ENCODE measurements at places on chromosomes 5 and 9.

- DNase-seq: no peak
Observed at GRCh38 chr9:111832449-111832848, 37.7 kb upstream of the SHOC1 start.

DNA sequence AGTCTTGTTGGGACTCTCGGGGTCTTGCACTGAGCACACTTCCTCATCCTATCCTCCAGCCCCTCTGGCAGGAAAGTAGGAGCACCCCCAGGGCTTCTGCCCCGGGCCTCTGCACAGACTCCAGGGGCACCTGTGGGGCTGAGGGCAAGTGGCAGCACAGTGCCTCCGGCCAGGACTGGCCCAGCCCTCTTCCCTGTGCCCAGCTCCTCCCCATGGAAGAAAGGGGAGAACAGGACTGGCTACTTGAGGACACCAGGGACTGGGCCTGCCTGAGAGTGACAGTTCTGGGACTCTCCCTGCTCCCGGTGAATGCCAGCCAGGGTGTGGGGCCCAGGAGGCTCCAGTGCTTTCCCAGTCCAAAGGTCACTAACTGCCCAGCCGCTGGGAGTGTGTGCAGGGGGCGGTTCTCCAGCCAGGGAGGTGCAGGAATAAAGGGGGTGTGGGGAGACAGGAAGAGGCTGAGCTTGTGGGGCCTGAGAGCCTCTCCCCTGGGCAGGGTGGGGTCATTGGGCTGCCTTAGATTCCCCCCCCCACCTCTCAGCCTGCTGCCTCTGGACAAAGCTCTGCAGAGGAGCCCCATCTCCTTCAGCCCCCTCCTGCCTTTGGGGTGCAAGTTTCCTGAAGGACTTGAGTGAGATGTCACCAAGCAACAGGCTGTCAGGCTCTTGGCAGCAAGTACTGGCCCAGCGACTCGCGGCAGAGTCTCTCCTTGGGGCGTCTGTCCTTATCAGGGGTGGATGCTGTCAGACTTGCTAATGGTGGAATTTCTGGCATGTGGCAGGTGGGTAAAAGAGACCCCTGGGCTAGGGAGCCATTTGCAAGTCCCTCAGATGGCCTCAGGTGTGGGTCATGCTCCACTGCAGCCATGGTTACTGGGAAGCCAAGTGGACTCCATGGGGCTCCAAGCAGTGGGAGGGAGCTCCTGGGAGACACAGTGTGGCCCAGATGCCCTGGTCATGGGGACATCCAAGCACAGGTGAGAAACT, 19.1 kb upstream of the JADE2 start:
- DNase-seq: peak; percentile 61

- DNase-seq: no peak
Observed at GRCh38 chr5:33934176-33934575, 2.0 kb upstream of the RXFP3 start.

GRCh38 chr9:74729136-74729695, 158.5 kb downstream of the TRPM6 start:
- DNase-seq: no peak

- DNase-seq: no peak
Observed at GRCh38 chr5:180401229-180401907, 48.2 kb upstream of the GFPT2 start.

GRCh38 chr9:87725900-87726709, at the start of gene CTSL:
Gene CTSL (plus strand): TSS chr9:87726119. CDS start chr9:87727604, 1,485 bp downstream.
- DNase-seq: peak; percentile 44

DNA sequence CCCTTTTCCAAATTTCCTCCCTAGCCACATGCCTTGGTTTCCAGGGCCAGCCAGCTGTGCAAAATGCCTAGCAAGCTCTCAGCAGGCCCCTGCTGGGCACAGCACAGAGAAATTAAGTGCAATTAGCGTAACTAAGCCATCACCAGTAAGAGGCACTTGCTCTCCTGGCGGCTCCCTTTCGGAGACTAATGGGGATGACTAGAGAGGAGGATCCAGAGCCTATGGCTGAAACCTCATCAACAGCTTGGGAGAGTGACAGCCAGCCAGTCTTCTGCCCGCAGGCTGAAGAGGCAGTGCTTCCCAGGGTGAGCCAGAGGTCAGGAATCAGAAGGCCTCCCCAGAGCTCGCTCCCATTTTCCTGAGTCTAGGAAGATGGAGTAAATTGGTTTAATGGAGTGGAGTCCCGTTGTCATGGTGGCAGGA, 108.4 kb downstream of the KCNIP1 start:
- DNase-seq: no peak

- no peak for DNase-seq
Observed at GRCh38 chr5:108788142-108788541, 40.4 kb downstream of the FER start.

DNA sequence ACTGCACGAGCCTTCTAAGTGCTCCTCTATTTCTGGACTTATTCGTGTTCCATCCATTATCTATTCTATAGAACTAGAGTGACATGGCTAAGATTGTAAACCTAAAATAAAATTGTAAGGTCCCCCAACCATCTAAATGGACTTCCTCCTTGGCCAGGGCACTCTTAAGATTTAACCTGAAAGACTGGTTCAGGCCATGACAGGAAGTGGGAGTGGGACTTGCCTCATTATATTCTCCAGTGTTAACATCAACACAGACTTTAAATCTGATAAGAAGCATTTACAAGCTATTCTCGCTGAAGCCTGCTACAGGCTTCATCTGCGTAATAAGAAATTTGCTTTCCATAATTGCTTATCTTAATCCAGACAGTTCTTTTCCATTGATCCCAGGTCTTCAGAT, 117.0 kb downstream of the SSBP2 start:
- peak; percentile 23 for DNase-seq

- no peak for DNase-seq
Observed at GRCh38 chr5:127838661-127839060, 135.5 kb downstream of the CCDC192 start.

DNA sequence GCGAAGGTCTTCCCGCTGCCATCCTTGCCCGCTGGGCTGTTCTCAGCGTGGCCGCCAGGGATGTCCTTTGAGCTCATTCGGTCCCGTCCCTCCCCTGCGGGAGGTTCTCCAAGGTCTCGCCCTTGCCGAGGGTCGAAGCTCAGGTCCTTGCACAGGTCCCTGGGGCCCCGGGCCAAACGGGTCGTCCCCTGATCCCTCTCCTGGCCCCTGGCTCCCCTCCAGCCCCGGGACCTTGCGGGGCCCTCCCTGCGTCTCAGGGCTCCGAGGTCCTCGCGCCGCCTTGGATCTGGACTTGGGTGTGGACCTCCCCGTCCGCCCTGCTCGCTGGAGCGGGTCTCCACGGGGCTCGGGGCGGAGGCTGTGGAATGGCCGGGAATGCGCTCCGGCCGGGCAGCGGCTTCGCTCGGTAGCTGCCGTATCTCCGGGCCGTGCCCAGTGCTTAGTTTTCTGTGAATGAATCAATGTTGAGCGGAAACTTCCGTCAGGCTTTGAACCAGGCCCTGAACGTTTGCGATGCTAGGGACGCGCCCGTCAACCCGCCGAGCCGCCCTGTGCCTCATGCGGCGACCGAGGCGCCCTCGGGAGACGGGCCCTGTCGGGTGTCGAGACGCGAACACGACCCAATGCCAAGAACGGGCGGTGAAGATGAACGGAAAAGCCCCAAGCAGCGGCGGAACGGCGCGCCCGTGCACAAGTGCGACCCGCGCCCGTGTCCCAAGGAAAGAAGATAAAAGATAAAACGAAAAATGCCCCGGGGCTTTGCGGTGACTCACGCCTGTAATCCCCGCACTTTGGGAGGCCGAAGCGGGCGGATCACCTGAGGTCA, 780 bp downstream of the RNU6ATAC start:
- DNase-seq: peak; percentile 6

DNA sequence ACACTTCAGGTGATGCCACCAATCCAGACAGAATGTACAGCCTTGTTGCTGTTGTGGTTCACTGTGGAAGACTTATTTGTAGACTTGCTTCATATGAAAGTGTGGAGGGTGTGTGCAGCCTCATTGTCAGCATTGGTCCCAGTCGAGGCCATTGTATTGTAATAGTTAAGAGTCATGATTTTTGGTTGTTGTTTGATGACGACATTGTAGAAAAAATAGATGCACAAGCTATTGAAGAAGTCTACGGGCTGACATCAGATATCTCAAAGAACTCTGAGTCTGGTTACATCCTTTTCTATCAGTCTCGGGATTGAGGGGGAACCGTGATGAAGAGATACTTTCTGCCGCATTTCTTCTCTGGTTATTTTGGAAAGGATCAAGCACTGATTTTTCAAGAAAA, 56.4 kb upstream of the TLX3 start:
- no peak for DNase-seq

GRCh38 chr5:159426694-159427093, 96.4 kb upstream of the IL12B start:
- DNase-seq: no peak

DNA sequence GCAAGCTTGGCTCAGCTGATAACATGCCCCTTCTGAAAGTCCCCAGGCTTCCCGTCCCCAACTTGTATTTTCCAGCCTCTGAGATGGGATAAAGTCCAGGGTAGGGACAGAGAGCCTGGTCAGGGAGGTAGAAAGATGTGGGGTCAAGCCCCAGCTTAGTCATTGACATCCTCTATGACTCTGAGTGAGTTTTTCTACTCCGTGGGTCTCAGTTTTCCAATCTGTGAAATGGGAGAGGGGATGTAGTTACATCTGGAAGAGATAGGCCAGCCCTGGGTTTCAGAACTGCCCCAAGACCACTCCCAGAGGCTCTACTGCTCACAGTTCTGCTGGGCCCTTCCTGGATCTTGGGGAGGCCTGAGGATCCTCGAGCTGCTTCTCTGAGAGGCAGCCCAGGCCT, 3.1 kb downstream of the GPRIN1 start:
- no peak for DNase-seq

DNA sequence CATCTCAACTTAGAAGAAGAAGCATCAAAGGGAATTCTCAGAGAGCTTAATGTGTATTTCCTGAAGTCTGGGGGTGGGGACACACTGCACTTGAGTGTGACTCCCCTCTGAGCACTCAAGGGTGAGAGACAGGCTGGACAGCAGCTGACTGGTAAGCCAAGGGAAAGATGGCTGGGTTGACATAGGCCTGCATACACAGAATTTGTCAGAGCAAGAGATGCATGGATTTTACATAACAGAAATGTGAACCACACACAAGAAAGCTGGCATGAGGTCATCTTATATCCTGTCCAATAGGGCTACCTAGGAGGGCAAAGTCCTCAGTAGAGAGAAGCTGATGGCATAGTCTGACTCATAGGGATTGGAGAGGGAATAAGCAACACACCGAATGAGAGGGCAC, 114.3 kb upstream of the EPB41L4A start:
- no peak for DNase-seq

Measured in NCI-H510A treated with DMSO at 0.1 percent for 48 hours (cell line).